ENCODE measurements at places on chromosomes 12 and 14.

DNA sequence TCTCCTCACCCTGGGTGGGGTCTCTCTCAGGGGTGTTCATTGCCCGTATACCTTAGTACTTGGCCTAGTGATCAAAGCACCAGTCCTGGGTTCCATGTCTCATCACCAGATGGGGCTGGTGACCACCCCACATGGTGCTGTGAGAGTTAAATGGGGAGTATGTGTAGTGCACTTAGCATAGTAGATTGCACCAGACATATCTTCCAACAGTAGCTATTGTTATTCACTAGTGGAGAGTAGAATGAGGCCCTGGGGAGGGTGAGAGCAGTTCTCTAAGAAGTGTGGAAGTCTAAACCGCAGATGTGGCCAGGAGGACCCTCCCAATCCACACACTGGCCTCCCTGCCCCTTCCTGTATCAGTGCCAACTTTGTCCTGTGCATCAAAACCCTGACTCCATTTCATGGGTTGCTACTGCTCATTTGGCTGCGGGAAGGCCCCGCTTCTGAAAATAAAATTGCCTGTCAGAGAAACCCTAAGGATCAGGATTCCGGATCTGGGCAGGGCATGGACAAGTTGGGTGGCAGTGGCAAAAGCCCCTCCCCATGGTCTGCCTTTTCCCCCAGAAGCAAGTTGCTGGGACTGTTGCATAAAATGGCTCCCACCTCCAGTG, 4.4 kb downstream of the CD9 start:
- DNase-seq: no peak

GRCh38 chr14:50025776-50026175, 90.6 kb downstream of the VCPKMT start:
- no peak for DNase-seq

GRCh38 chr14:56002342-56002741, 115.9 kb upstream of the PELI2 start:
- no peak for DNase-seq

- no peak for DNase-seq
These were observed 19.2 kb downstream of the PTHLH start for GRCh38 chr12:27953348-27953747.

DNA sequence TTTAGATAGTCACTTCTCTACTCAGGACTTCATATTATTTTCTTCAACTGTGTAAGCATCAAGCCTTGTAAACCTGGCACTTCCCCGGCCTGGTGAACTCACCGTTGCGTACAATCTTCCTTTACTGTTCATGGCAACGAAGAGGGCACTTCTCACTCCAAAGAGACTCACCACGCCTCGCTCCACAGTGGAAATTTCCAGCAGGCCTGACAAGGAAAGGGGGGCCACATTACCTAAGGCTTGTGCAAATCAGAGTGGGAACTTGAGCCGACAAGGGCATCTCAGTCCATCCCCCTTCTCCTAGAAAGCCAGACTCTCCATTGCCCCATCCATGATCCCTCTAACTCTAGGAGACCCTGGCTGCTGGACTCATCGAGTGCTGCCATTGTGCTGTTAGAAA, 1.6 kb downstream of the FGF6 start:
- no peak for DNase-seq

DNA sequence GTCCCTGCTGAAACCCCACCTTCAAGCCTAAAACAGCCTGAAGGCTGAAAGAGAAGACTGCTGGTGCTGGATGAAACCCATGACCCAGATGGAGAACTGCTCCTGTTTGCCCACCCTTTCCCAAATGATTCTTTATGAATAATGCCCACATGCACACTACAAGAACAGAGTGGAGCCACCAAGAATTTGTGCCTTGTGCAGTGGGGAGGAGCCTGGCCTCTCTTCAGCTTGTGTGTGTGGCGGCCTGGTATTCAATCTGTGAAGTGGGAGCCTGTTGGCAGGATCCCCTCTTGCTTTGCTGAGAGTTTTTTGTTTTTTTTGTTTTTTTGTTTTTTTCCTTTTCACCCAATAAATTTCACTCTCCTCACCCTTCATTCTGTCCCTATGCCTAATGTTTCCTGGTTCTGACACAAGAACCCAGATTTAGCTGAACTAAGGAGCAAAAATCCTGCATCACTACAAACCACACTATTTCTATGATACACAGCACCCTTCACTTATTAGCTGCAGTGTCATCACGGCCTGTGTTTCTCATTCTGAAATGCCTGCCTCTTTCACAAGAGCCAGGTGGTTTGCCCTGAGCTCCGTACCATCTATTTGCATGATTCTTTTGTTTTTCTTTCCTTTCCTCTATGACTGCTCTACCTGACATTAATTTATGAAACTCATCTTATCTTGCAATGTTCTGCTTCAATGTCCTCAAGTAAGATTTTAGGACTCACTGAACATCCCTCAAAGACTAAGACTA, 585.5 kb upstream of the ATXN7L3B start:
- DNase-seq: no peak

- no peak for DNase-seq
These were observed 32.4 kb downstream of the PITPNM2 start for GRCh38 chr12:123118497-123118896.

- DNase-seq: no peak
These were observed 256.2 kb downstream of the BCL11B start for GRCh38 chr14:99015833-99016232.

GRCh38 chr12:3698218-3698974, 54.5 kb downstream of the CRACR2A start:
- DNase-seq: peak; percentile 8

DNA sequence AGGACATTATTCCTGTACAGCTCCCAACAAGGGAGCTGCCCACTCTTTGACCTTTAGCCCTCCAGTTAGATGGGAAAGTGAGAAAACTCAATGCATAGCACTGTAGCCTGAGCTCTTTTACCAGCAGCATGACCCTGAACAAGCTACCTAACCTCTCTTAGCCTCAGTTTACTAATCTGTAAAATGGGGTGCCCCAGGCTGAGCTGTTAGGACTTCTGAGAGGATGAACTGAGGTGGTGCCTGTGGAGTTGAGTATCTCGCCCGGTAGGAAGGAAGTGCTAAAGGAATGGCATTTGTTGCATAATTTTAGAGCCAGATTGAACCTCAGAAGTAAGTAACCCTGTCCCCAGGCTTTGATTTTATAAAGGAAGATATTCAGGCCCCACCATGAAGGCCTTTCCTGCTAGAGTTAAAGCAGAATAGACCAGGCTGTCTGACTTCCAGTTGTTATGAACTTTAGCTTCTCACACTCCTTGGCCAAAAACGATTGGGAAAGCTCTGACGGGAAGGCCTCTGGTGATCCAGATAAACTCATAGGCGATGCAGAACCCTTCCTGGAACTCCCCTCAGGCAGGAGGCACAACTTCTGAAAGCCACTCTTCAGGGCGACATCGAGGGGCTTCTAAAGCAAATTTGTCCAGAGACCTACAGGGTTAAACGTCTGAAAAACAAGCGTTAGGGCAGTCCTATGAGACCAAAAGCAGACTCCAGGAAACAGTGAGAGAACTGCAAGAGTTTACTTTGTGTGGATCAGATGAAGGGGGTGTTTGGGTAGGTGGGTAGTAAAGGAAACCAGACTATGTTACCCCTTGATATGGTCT, 2.5 kb upstream of the SERPINA10 start:
- no peak for DNase-seq

DNA sequence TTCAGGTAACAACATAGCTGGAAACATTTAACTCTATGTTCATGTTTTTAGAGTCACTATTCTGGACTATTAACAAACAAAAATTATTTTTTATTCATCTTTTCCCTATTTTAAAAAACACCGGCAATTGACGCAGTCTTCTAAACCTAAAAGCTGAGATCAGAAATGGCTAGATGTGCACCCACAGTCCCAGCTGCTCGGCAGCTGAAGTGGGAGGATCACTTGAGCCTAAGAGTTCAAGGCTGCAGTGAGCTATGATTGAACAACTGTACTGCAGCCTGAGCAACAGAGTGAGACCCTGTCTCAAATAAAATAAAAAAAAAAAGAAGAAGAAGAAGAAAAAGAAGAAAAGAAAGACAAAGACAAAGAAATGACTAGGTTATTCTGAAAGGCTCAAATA, 64.5 kb downstream of the PAX9 start:
- no peak for DNase-seq

- no peak for DNase-seq
These were observed 118.0 kb downstream of the TBX5 start for GRCh38 chr12:114287821-114288525.

- DNase-seq: no peak
These were observed 655.7 kb downstream of the AACS start for GRCh38 chr12:125720961-125721360.

DNA sequence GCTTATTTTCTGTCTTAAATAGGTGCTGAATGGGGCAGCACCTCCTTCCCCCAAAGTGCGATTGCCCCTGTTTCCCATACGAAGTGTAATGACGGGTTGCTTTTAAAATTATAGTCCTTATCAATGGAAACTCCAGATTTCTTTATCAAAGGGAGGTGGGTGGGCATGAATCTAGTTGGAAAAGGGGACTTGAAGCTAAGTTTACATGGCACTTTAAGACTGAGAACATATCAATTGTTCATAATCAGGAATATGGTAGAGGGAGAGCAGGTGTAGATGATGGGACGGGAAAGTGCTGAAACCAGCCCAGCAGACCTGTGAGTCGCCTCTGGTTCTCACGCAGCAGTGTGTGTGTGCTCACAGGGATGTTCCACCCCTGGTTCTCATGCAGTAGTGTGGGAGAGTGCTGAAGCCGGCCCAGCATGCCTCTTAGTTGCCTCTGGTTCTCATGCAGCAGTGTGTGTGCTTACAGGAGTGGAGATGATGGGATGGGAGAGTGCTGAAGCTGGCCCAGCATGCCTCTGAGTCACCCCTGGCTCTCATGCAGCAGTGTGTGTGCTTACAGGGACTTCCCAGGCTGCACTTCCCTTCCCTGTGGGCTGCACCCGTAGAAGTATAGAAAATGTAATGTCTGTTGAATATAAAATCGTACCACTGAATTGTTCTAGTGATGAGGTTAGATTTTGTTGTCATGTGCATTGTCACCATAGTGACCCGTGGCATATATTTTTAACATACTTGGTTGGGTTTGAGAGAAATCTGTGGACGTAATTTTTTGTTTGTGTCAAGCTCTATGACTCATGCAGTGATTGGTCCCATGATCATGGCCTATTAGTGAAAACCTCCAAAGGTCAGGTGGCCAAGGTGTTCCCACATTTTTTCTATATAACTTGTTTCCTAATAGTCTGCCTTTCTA, 51.6 kb downstream of the GPATCH2L start:
- DNase-seq: no peak

Data from LNCaP clone FGC (cell line).